ENCODE measurements at places on chromosomes 1 and 21.

DNA sequence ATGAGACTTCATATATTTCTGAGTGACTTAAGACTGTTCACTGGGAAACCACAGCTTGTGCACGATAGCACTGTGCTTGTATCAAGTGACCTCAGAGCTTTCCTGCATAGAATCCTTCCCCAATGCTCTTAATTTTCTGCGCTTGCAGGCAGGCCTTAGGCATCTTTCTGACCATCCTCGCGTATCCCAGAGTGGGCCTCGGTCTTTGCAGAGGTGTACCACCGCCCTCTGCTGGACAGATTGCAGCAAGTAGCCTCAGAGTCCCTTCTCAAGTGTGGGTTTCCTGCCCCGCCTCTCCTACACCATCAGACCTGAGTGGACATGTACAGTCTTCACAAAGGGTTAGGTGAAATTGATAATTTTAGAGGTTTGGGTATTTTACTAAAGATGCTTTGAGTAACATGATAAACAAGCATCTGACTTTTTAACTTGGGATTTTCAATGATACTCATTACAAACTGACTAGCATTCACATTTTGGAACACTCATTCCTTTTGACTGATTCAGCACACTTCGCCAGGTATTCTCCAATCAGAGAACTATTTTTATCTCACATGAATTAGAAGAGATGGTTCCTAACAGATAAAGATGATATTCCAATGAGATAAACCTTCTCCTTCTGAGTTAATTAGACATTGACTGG is 246.5 kb upstream of the USP25 start:
- DNase-seq, result peak; percentile 90

DNA sequence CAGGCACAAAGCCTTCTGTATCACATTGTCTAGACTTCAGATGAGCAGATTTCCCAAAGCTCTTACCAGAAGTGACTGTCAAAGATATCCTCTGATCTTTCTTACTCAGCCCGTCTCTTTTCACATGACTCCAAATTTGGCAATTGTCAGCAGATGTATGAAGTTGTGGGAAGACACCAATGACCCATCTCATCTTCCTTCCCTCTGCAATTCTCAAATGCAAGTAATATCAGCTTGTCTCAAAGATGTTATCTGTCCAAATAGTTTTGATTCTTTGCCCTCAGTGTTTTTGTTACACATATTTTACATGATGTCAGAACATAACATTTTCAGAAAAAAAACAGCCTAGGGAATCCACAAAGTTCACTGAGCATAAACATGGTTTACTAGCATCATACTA is 45.1 kb upstream of the RGS2 start:
- no peak for DNase-seq

DNA sequence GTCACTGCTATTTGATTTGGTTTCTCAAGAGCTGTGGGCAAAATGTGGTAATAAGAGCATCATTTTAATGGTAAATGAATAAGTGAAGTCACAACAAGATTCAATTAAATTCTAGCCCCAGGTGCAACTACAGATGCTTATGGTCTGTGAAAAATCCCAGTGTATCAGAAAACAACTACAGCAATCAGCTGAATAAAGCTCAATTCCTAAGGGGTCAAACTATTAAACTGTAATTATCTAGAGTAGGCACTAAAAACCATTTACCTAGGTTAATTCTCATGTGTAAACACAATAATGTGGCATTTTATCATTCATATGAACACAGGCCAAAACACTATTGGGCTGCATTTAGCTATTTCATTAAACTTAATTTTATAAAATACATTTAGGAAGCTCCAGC is 9.6 kb downstream of the TARBP1 start:
- DNase-seq, result no peak

GRCh38 chr1:229572286-229572685 is 13.8 kb upstream of the ABCB10 start:
- DNase-seq, result no peak

GRCh38 chr1:17197696-17198095 is 7.2 kb upstream of the PADI1 start:
- peak; percentile 36 for DNase-seq

DNA sequence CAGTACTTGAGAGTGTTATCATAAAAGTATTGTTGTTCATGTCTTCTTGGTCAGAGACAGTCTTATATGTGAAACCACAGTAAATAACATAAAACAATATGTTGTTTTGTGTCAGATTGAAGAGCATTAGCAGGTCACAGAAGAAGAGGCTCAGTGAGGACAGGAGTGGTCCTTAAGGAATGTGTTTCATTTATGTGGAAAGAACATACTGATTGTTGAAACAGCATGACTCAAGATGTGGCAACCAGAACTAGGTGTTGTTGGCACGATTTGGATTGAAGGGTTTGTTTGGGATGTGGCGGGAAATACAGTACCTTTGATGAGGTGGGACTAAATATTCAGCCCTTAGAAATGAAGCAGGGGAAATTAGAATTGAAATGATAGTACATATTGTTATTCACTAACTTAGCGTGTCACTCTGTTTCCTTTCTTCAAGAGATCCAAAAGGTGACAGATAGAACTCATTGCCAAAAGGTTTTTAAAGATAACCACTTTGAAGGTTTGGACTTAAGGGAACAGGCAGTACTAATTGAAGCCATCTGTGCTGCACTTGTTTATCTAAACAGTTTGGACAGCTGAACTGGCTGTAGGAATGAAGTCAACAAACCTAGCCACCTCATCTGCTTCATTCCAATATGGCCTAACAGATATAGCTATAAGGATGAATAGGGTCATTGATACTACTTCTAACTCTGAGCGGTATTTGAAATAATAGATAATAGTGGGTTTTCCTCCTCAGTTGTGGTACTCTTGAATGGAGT is 14.4 kb downstream of the RALGPS2 start:
- DNase-seq, result no peak

DNA sequence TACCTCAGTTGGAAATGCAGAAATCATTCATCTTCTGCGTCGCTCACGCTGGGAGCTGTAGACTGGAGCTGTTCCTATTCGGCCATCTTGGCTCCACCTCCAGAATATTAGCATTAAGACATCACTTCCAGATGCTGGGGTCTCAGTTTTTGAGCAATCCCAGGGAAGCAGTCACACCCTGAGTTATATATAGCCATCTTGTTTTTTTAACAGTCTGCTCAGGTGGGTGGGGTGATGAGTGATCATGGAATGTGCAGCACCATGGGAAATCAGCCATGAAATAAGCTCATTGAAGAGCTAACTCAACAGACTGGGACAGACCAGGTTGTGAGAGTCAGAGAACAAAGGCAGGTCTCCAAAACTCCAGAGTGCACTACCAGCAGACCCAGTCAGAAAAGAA is 27.0 kb upstream of the HMGB4 start:
- DNase-seq, result no peak

- no peak for DNase-seq
Observed at GRCh38 chr21:22363504-22363903, 1365.3 kb downstream of the NCAM2 start.

DNA sequence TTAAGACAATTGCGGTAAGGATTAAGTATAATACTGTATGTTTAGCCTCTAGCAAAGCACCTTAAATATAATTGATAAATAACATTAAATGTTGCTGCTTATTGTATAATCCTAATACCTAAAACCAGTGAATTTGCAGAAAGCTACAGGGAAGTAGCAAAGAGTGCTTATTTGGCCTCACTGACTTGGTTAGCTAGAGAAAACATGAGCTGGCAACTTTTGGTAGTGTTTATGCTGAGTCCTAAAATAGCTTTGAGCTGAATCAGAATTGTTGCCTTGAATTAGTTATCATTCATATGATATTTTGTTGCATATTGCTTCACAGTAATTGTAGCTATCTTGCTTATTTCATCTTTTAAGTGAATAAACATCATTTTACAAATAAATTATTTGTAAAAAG is 3.5 kb downstream of the TRIM67 start:
- DNase-seq, result no peak

GRCh38 chr1:244762629-244763028 is 72.8 kb upstream of the COX20 start:
- no peak for DNase-seq

DNA sequence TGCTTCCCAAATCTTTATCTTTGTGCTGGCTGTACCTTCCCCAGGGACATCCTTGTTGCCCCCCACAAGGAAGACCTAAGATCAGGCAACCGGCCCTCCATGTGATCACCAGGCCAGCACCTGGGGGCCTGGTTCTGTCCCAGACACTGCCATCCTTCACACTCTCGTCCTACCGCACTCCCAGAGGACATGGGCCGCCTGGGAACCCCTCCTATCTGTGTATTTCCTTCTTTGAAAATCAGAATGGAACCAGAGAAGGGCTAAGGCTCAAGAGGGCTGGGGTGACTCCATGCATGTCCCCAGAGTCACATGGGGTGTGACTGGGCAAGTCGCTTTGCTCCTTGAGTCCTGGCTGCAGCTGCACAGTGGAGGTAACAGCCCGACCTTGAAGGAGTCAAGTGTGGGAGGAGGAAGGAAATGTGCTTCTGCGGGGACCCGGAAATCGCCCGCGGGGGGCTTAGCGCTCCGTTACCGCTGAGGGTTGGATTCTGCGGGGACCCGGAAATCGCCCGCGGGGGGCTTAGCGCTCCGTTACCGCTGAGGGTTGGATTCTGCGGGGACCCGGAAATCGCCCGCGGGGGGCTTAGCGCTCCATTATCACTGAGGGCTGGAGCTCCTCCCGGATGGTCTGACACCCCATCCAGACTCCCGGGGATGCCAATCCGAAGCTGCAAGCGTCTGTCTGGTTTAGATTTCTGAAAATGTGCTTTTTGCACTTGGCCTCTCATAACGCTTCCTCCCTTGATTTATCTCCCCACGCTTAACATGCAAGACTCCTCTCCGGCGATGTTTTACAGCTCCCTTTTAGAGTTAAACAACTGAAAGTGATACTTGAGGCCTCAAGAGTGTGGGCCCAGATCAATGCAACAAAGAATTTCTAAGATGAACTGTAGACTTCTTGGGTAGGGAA is 278.9 kb downstream of the NPHP4 start:
- DNase-seq, result no peak

- DNase-seq, result no peak
Observed at GRCh38 chr1:220809704-220810103, 23.0 kb downstream of the MTARC1 start.

DNA sequence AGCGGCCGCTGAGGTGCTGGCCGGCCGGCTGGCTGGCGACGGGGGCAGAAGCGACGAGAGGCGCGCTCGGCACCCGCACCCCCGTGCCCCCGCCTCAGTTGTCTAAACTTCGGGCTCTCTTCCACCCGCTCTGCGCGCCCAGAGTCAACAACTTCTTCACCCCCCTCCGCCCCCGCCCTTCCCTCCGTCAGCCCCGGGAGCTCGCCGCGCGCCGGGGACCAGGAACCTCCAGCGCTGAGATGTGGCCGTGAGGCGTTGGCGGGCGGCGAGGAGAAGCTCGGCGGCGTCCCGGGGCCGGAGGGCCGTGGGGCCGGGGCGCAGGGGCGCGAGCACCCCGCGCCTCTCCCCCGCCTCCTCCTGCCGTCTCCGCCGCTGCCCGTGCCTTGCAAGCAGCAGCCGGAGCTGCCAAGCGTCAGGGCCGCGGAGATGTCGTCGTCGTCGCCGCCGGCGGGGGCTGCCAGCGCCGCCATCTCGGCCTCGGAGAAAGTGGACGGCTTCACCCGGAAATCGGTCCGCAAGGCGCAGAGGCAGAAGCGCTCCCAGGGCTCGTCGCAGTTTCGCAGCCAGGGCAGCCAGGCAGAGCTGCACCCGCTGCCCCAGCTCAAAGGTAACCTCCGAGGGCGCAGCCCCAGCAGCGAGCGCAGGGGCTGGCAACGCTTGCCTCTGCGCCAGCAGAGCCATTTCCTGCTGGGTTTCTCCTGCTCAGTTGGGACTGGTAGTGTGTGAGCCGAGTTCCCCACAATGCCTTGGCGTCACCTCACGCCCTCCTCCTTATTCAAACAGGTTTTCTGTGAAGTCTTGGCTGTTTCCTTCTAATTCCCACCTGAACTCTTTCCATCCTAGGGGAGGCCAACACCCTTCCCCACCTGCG is 710 bp downstream of the PPP2R5A start:
- DNase-seq, result peak; percentile 74

- no peak for DNase-seq
Observed at GRCh38 chr1:186481303-186481888, 20.5 kb upstream of the PDC start.

DNA sequence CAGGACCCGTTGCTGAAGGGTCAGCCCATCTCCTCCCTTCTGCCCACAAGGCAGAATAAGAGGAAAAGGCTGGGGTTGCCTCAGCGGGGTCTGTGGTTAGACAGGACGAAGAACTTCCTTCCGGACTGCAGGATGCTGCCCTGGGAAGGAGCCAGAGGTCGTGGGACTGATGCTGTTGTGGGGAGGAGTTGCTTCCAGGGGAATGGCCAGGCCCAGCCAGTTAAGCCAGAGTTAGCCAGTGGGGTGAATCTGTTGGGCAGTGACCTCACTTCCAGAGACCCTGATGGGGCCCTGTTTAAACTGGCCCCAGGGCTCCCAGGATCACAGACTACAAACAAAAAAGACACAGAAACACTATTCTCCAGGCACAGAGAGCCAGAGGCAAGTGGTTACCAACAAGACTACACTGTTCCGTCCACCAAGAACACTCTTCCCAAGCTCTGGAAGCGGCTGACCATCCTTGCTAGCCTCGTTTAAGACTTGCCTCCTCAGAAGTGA is 13.0 kb downstream of the FAM229A start:
- DNase-seq, result no peak

GRCh38 chr21:34924194-34924593 is 124.9 kb downstream of the RUNX1 start:
- DNase-seq, result no peak

DNA sequence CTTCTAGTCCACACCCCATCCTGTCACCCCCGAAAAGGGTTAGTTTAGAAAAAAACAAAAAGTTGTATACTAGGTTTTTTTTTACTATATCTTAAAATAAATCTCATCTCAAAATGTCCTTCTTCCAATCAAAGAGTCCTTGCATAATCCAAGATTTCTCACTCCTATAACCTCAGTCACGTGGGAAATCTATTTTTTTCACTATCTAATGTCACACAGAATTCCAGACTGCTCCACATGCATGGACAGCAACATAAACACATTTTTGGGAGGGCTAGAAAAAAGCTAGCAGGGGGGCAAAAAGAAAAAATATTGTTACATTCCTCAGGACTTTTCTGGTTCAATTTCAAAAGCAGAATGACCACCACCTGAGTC is 39.3 kb downstream of the TGFBR3 start:
- DNase-seq, result no peak

- no peak for DNase-seq
Observed at GRCh38 chr1:242703467-242703866, 179.0 kb upstream of the PLD5 start.

- peak; percentile 40 for DNase-seq
Observed at GRCh38 chr21:44656868-44657267, 864 bp upstream of the KRTAP12-3 start.

DNA sequence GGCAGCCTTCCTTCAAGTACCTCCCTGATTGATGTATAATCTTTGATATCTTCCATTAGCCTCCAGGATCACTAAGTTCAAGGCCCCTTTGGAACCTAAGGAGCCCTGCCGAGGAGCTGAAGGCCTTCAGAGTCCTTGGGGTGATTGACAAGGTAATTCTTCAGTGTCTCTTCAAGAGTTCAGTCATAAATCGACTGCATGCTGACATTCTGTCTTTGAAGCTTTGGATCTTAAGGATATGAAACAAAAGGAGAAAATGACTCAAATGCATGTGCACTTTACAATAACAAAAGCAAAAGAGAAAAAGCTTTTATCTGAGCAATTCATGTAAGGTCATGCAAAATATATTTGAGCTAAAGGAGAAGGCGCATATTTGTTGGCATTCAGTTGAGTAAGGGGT is 125.3 kb downstream of the RPS6KC1 start:
- no peak for DNase-seq

- no peak for DNase-seq
Observed at GRCh38 chr1:90510143-90510542, 207.0 kb downstream of the BARHL2 start.

GRCh38 chr1:107936498-107937481 is 28.2 kb downstream of the VAV3 start:
- no peak for DNase-seq

- DNase-seq, result no peak
Observed at GRCh38 chr1:44236490-44237272, 23.4 kb downstream of the DMAP1 start.
